ENCODE measurements at places on chromosomes 1 and 21.

- DNase-seq: no peak
These were observed 256.7 kb downstream of the KIF26B start for GRCh38 chr1:245411245-245412036.

- no peak for DNase-seq
These were observed 69.9 kb downstream of the CACHD1 start for GRCh38 chr1:64539781-64540218.

DNA sequence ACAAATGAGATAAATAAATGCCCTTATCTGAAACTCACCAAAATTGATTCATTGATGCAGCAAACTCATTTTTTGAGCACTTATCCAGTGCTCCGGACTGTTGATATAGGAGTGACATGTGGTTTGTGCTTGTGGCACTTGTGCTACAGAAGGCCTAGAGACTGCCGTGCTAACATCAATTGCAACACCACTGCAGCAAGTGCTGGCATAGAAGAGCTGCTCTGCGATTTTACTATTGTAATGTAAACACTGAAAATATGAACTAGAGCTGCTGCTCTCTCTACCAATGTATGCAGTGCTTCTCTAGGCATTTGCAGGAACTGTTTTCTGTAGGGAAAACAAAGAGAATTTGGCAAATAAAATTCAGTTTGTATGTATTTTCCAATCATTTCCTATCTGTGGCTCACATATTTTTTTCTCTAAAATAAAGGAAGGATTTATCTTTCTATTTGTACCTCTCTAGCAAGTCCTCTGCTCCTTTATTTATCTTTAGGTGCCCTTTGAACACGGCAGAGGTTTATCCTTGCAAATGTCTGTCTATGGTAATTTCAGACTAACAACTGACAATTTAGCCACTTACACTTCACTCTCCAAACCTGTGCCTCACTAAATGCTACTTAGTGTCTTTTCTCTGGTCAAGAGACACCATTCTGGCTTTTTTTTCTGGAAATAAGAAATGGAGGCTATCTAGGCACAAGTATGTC is 409.5 kb upstream of the ADGRL2 start:
- no peak for DNase-seq

GRCh38 chr1:176440176-176440575 is 22.8 kb upstream of the PAPPA2 start:
- DNase-seq: no peak

DNA sequence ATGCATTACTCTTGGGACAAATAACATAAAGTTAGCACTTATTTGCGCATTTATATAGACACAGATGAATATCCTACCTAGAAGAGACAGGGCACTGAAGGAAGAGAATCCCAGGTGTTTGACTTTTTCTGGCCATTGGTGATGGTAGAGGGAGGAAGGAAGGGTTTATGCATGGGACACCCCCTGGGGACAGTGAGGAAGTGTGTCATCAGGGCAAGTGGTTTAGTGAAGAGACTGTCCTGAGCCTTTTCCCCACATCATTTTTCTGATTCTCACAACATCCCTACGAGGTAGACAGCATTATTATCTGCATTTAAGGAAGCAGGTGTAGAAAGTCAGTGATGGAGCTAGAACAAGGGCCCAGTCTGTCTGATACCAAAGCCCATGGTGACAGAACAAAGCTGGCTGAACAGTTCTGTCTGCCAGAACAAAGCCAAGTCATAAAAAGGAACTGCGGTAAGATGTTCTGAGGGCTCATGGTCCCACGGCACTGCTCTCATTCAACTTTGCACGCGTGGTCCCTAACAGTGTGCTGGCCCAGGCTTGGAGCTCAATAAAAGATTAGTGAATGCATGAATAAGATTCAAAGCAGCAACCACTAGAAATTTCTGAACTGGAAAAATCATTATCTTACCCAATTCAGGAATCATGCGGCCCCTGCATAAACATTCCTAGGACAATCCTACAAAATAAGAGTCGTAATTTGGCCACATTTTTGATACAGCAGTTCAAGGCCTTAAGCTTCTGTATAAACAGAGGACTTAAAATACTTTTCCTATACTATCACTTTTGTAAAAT is 12.2 kb upstream of the CDC42BPA start:
- no peak for DNase-seq

- DNase-seq: no peak
These were observed 252.7 kb downstream of the TTLL7 start for GRCh38 chr1:83746234-83746633.

GRCh38 chr1:114102136-114102535 is 51.5 kb downstream of the SYT6 start:
- no peak for DNase-seq

DNA sequence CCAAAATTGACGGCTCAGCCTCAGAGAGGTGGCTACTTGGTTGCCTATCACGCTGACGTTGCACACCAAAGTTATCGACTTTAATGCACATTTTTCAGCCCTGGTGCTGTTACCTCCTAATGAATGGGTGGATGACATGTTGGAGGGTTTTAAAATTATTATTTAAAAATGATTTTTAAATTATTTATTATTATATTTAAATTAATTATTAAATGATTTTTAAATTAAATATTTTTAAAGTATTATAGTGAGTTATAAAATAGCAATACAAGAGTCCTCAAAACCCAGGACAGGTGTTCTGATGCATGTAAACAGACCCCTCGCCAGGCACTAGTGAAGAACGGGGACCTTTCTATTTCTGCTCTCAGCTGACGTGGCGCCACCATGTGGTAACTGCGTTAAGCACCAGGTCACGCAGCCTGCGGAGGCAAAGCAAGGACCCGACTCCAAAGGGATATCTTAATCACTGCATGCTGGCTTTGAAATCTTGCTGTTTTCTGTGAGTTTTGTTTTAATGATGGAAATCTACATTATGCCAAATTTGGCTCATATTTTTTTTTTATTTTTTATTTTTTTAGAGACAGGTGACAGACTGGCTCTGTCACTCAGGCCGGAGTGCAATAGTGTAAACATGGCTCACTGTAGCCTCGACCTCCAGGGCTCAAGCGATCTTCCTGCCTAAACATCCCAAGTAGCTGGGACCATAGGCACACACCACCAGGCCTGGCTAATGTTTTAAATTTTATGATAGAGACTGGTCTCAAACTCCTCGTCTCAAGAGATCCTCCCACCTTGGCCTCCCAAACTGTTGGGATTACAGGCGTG is 22.6 kb downstream of the CASP9 start:
- DNase-seq: peak; percentile 20

All from activated T-cell treated with anti-CD3 and anti-CD28 coated beads for 24 hours (primary cell).